ENCODE measurements at places on chromosomes 11 and 22.

DNA sequence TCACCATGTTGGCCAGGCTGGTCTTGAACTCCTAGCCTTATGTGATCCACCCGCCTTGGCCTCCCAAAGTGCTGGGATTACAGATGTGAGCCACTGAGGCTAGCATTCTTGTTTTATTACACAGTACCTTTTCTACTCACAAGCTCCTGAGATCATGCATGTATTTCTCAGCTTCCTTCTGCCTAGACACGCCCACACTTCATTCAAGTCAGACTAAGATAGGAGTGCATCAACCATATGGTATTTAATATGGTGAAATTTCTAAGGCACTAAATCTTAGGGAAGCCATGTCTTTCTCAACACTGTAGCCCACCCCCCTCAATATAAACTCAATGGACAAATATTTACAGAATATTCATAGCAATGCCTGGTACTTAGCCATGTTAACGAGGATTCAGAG lies 62.1 kb downstream of the SLC25A17 start:
- DNase-seq = no peak

DNA sequence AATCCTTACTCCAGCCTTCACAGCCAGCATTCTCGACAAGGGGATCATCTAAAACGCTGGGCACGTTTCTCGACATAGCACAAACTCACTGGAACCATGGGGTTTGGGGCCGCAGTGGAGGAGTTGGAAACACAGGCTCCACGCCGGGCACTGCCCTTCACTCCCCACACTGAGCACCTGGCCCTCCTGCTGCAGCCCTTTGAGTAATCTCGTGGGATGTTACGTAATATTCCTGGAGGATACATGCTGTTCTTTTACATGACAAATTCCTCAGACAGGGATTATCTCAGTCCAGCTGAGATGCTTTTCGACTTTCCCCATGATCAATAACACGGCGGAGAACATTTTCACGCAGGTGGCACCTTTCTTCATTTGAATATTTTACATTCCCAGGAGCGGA lies 408.0 kb downstream of the SHANK2 start:
- DNase-seq = no peak

- no peak for DNase-seq
Observed at GRCh38 chr11:48123254-48123875, 93.2 kb upstream of the OR4B1 start.

DNA sequence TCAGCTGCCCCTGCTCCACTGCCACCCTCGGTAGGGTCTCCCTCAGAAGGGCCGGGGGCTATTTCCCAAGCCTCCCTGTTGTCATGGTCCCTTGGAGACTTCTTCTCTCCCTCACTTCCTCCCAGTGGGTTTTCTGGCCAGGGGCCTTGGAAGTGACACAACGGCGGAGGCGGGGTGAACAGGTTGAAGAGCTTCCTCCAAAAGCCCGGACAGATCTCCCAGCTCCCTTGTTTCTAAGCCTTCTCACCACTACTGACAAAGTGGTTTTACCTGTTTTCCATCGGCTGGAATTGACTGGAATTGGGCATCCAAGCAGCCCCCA lies 14.5 kb downstream of the MYH9 start:
- no peak for DNase-seq

GRCh38 chr11:44308923-44309477 lies 939 bp downstream of the ALX4 start:
- DNase-seq = no peak

DNA sequence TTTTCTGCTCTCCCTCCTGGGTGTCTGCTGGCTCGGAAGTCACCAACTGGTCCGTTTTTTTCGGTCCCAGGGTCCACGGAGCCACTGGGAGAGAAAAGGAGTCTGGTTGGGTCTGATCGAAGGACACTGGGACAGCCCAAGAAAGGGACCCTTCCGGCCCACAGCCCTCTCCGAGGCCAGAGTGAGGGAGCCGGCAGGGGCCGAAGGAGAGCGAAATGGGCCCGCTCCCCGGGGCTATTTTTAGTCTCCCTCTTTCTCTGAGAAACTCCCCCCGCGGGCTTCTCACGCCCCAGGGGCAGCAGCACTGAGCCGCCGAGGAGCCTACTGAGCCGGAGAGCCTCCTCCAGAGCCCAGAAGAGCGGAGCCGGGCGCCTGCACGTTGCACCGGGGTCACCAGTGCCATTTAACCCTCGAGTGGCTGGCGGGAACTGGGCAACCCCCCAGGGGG lies 1.9 kb downstream of the ESAM start:
- no peak for DNase-seq

DNA sequence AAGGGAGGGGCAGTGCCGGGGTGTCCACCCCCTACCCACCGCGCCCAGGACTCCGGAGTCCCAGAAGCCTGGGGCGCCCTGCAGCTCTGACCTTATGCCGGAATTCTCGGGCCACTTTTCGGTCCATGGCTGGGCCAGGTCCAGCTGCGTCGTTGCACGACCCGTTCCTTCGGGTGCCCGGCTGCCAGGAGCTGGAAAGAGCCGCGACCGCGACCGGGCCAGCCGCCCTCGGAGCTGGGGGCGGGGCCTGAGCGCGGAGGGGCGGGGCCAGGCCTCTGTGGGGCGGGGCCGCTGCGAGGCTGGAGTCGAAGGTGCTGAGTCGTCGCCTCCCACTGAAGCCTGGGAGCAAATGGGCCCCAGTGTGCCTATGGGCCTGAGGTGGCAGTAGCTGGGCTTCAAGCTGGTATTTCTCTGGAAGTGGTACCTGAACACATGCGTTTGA lies at the start of gene USH1C:
TSS of gene USH1C (minus strand) at position 236 of the 442 bp plus-strand sequence. CDS start at position 127, 109 bp downstream.
- no peak for DNase-seq

- no peak for DNase-seq
Observed at GRCh38 chr11:61392981-61393595, 701 bp downstream of the TMEM216 start.
